ENCODE measurements at places on chromosomes 3 and 15. TPM values are rescaled to one million over a fixed set of nuclear protein-coding genes. Genes with fewer than 3 reads are reported as not detected.

The KLHL24 gene
- 10.8 TPM for polyA plus RNA-seq

The ITPKA gene
- polyA plus RNA-seq, result 0.43 TPM

The GRIP2 gene
- 0.50 TPM for polyA plus RNA-seq

The ADAMTS9 gene
- polyA plus RNA-seq, result 21.9 TPM

The KNG1 gene
- polyA plus RNA-seq, result not detected

The SLC15A2 gene
- polyA plus RNA-seq, result 0.26 TPM

The GOLGA8S gene
- 0.25 TPM for polyA plus RNA-seq

The MKRN2OS gene
- 5.0 TPM for polyA plus RNA-seq

The DZIP3 gene
- polyA plus RNA-seq, result 4.9 TPM

The CCR4 gene
- polyA plus RNA-seq, result not detected

The GAP43 gene
- polyA plus RNA-seq, result 40.9 TPM

The RASL12 gene
- 51.3 TPM for polyA plus RNA-seq

The DUOXA2 gene
- polyA plus RNA-seq, result 0.13 TPM

The PDZRN3 gene
- polyA plus RNA-seq, result 33.6 TPM

The ACSBG1 gene
- polyA plus RNA-seq, result 0.25 TPM

The IL17RD gene
- polyA plus RNA-seq, result 0.63 TPM

The SPINK8 gene
- polyA plus RNA-seq, result not detected

The IQCF5 gene
- polyA plus RNA-seq, result not detected

The ZNF639 gene
- polyA plus RNA-seq, result 30.2 TPM

The C3orf70 gene
- 4.5 TPM for polyA plus RNA-seq

The TXNRD3 gene
- polyA plus RNA-seq, result 3.6 TPM

All from aorta (tissue), 5 donors.